ENCODE measurements at places on chromosomes 1 and 21. TPM values are rescaled to one million over a fixed set of nuclear protein-coding genes. Genes with fewer than 3 reads are reported as not detected.

- DNase-seq, result peak; percentile 47
Measured at GRCh38 chr1:178389441-178389840, 107.3 kb downstream of the CLEC20A start.

S100A7 gene
- not detected for total RNA-seq

DNA sequence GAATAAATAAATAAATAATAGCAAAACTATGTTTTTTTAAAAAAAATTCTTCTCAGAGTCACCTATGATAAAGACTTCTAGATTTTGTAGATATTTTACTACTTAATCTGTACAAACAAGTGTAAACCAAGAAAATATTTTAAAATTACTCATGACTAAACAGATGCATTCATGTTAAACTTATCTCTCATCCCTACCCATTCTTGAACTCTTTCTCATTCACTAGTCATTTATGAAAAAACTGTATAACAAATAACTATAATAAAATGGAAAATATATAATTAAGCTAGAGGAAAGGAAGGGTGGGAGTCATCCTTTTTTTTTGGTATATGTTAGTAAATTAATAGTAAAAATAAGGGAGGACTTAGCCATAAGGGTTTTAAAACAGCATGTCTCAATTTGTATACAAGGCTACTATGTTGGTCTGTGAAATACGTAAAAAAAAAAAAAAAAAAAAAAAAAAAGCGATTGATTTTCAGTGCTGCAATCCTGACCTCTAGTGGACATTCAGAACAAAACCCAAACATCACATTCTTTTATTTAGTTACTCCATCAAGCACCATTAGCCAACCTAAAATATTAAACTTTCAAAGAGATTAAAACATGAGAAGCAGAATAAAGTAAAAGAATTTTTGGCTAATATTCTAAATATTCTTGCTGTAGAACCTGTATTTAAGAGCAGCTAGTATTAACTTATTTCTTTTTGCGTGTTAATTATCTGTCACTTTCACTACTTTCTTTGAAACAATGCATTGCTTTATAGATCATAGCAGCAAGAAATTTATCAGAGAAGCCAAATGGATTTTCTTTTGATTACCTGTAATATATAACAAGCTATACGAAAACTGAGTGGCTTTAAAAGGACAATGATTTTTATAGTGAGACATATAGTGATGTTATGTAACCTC is 255.8 kb upstream of the CACYBP start:
- peak; percentile 63 for DNase-seq

DNA sequence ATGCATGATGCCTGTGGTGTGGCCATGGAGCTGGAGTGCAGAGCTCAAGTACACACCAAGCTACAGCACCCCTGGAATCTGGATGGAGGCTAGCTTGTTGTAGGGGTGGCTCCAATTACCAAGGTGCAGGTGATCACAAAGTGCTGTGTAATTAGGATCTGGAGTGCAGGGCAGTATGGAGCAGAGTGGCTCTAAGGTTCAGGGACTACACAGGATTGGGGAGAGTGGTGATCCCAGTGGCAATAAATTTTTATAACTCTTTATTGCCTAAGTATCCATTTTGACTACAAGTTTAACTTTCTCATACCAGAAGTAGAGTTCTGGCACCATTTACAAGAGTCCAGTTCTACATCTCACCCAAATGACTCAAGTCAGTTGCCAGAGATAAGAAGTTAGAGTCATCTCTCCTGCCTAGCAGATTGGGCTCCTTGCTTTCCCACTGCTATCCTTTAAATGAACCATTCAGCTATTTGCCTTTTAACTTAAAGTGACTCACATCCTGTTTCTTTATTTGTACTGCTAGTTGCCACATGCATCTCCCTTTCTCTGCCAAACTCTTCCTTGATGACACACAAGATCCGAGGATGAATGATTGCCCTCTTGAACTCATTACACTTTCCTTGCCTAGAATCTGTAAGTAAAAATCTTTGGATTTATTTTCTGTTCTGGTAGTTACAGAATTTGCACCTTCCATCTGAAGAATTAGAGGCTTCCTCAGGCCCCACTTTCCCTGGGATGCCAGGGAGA is 427.2 kb downstream of the KCNT2 start:
- peak; percentile 98 for DNase-seq

DNA sequence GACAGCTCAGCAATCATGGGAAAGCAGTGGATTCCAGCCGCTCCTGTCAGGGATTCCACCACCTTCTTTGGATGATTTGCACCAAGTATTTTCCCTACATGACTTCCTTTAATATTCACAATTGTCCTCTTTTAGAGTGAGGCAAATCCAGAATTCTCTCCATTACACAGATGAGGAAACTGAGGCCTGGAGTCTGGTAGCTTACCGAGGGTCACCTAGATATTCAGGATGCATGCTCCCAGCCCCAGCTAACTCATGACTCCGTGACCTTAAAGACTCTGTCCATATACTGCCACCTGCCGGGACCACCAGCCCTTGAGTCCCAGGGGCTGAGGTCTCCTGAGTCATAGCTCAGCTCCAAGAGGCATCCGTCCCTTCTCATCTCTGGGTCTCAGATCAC is 80.6 kb downstream of the CAPZB start:
- DNase-seq, result no peak

DNA sequence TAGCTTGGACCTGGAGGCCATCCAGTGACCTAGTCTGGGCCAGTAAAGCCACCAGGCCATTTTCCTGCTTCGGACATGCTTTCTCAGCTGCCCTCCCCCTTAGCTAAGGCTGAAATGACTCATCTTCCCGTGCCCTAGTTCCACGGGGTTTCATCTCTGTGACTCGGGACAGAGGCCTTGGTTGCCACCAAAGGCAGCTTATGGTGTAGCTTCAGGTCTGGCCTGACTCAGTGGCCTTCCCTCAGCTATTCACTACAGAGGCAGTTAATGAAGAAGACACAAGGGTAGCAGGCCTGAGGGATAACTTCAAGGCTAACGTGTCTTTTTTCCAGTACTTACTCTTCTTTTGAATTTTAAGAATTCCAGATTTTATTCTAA is 82.4 kb downstream of the PBX1 start:
- peak; percentile 36 for DNase-seq

NR5A2 gene
- under 0.01 TPM for total RNA-seq

ZMYND12 gene
- not detected for total RNA-seq

OR2L8 gene
- total RNA-seq, result not detected

DNA sequence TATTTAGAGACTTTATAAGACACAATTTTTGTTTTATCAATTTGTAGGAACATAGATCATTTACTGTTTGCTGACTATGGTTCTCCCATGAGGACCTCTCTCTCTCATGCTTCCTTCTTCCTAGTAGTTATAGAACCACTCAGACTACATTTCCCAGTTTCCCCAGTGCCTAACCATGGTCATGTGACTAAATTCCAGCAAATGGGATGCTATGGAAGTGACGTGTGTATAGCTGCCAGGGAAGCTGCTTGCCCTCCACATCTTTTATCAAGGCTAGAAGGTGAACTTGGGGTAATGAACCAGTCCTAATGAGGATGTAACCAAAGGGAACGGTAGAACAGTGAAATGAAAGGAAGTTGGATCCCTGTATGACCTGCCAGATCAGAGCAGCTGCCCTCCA is 184.0 kb downstream of the MIS18A start:
- DNase-seq, result peak; percentile 46

CD48 gene
- total RNA-seq, result not detected

TSACC gene
- not detected for total RNA-seq

- no peak for DNase-seq
Measured at GRCh38 chr1:173484276-173484675, 7.1 kb downstream of the PRDX6 start.

RHD gene
- 0.28 TPM for total RNA-seq

GRCh38 chr21:33975548-33976081 is 60.0 kb upstream of the ATP5PO start:
- DNase-seq, result peak; percentile 43

TMEM53 gene
- 2.2 TPM for total RNA-seq

RGS8 gene
- not detected for total RNA-seq

TFF3 gene
- not detected for total RNA-seq

DNA sequence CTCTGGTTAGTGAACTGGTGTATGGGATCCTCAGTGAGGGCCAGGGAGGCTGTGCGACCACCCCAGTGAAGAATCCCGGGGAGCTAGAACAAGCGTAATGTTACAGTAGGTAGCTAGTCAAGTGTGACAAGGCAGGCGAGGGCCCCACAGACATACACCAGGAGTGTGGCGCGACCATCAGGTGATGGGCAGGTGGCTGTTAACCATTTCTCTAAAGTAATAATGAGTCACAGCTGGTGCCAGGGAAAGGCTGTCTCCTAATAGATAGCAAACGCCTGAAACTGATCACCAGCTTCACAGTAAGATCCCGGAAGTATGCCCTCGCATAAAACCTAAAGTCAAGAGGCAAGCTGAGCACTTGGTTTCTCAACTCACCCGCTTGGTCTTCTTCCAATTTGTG is 40.5 kb upstream of the TARBP1 start:
- no peak for DNase-seq

REN gene
- total RNA-seq, result 0.54 TPM

SPRR4 gene
- not detected for total RNA-seq

- DNase-seq, result no peak
Measured at GRCh38 chr1:119590393-119590792, 57.7 kb downstream of the ZNF697 start.

GRCh38 chr1:85196358-85196757 is 4.5 kb downstream of the SYDE2 start:
- DNase-seq, result no peak

DNA sequence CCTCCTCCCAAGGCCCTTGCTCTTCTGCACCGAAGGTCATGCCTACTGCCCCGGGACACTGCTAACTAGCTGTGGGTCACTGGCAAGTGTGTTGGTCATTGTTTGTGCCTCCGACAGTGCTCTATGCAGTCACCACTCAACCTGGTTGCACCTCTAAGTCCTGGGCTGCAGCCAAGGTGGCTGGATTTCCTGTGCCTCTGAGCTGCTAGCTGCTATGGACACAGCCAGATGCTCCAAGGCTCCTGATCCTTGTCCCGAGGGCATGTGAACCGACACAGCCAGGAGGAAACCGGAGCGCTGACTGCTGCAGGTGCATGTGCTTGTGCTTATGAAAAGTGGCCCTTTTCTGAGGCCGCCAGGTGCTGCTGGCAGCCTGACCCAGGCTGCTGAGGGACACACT is 14.7 kb upstream of the SPOCD1 start:
- no peak for DNase-seq

DNA sequence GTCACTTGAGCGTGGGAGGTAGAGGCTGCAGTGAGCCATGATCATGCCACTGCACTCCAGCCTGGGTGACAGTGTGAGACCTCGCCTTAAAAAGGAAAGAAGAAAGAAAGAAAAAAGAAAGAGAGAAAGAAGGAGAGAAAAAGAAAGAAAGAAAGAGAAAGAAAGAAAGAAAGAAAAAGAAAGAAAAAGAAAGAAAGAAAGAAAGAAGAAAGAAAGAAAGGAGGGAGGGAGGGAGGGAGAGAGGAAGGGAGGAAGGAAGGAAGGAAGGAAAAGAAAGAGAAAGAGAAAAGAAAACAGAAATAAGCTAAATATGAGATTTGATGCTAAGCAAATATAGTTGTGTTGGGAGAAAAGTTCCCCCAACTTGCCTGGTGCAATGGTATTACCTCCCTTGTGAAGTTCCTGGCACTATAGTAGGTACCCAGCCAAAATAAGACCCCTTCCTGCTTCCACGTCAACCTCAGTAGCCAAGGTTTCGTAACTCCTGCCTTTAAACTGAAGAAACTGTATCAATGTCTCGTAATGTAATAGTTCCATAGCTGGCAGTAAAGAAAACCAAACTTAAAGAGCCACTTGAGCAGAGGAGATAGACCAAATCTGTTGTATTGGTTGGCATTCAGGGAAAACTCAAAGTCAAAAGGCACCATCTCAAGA is 88.1 kb upstream of the HNRNPU start:
- no peak for DNase-seq

RPTN gene
- total RNA-seq, result not detected

GRCh38 chr1:221204055-221204833 is 325.0 kb downstream of the HLX start:
- no peak for DNase-seq

HUNK gene
- total RNA-seq, result 1.1 TPM

GRCh38 chr1:109412551-109412950 is 13.7 kb downstream of the PSMA5 start:
- DNase-seq, result no peak

DNA sequence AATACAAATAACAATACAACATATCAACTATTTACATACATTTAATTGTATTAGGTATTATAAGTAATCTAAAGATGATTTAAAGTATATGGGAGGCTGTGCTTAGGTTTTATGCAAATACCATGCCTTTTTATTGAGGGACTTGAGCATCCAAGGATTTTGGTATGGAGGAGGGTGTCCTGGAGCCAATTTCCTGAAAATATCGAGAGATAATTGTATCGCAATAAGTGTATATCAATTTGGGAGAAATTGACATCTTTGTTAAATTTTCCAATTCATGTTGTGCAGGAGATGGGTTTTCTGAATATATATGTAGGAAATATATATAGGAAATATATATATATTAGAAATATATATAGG is 63.5 kb downstream of the ATP1A1 start:
- DNase-seq, result no peak

DNA sequence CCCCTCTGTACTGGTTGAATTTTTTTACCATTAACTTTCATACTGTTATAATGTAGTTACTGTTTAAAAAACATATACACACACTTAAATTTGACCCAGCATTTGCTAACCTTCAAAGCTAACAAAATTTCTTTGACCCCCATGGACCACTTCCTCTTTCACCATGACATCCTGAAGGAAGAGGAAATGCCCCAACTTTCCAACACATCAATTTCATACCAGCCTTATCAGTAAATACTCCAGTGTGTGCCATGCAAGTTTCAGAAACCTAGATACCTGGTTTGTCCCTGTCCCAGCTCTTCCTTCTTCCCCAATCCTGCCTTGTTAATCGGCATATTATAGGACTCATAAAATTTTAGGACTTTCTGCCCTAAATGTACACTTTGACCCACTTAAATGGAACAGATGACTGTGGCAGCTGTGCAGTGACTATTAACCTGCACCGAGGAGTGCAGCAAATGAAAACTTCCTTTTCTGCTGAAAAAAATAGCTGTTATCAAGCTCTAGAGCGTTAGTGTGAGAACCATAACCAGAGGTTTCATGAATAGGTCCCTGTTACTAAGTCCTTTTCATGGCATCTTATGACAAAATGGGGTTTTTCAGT is 54.1 kb downstream of the DTL start:
- no peak for DNase-seq

DNA sequence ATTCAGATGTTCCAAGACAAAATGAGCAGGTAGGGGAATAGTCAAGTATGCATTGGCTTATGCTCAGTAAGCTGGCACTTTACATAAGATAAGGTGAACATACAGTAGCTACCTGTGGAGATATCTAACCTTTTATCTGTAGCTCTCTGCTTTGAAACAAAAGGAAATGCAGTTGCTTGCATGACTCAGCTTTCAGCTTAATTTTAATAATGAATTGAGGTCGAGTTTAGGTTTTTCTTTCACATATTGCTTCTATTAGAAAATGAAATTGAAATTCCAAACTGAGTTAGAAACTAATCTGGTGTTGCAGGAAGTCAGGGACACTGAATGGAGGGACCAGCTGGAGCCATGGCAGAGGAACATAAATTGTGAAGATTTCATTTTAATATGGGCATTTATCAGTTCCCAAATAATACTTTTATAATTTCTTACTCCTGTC is 8.3 kb downstream of the FRRS1 start:
- no peak for DNase-seq

All from IMR-90 (cell line).